Activated T-cell treated with anti-CD3 and anti-CD28 coated beads, Interleukin-2, amount 50 U/mL, for 4 hours (primary cell): ENCODE measurements at places on chromosomes 3 and 15. TPM values are rescaled to one million over a fixed set of nuclear protein-coding genes. Genes with fewer than 3 reads are reported as not detected.

CPEB1 gene
- total RNA-seq, result 1.7 TPM

SV2B gene
- total RNA-seq, result 0.03 TPM

CHRNB4 gene
- not detected for total RNA-seq

ZNF660 gene
- total RNA-seq, result 0.66 TPM

KIF9 gene
- total RNA-seq, result 3.2 TPM

DNAJC13 gene
- total RNA-seq, result 16.8 TPM

CLRN1 gene
- total RNA-seq, result not detected

VWA5B2 gene
- not detected for total RNA-seq

FBXL2 gene
- not detected for total RNA-seq

GABRR3 gene
- total RNA-seq, result not detected

TGM4 gene
- total RNA-seq, result not detected

DPPA2 gene
- not detected for total RNA-seq

AMT gene
- 1.1 TPM for total RNA-seq

SLC15A2 gene
- total RNA-seq, result 0.45 TPM

SMAD6 gene
- total RNA-seq, result 0.08 TPM

KY gene
- total RNA-seq, result not detected

GOLGA6L1 gene
- not detected for total RNA-seq

MESP1 gene
- total RNA-seq, result 2.7 TPM

COMMD2 gene
- total RNA-seq, result 44.5 TPM

ADAMTS7 gene
- total RNA-seq, result 0.10 TPM

TMEM202 gene
- total RNA-seq, result not detected

SLC7A14 gene
- total RNA-seq, result not detected

DGKG gene
- 0.40 TPM for total RNA-seq

ANKUB1 gene
- total RNA-seq, result not detected

ANKRD34C gene
- total RNA-seq, result not detected

- DNase-seq, result no peak
Observed at GRCh38 chr15:98881526-98882520, 125.8 kb downstream of the PGPEP1L start.

GRCh38 chr3:8205881-8206280, 295.7 kb upstream of the LMCD1 start:
- no peak for DNase-seq

GRCh38 chr3:23324745-23325144, 121.6 kb downstream of the UBE2E2 start:
- no peak for DNase-seq

- DNase-seq, result no peak
Observed at GRCh38 chr15:87523516-87523915, 733.0 kb downstream of the NTRK3 start.

GRCh38 chr3:105906345-105906744, 37.5 kb upstream of the CBLB start:
- no peak for DNase-seq

DNA sequence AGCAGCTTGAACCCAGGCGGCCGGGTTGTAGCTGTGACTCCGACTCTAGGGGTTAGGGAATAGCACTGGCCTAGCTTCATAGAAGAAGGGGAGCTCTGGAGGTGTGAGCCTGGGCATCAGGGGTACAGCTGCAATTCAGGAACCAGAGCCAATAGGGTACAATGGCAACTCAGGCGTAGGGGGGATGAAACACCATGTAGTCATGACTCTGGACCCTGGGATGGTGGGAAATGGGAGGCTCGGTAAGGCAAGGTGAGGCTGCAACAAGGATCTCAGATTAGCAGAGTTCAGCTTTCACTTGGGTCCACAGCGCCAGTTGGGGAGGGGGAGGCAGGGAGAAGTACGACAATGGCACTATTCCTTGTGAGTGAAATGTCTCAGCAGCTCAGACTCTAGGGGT, 210.2 kb upstream of the LYSMD4 start:
- no peak for DNase-seq

DNA sequence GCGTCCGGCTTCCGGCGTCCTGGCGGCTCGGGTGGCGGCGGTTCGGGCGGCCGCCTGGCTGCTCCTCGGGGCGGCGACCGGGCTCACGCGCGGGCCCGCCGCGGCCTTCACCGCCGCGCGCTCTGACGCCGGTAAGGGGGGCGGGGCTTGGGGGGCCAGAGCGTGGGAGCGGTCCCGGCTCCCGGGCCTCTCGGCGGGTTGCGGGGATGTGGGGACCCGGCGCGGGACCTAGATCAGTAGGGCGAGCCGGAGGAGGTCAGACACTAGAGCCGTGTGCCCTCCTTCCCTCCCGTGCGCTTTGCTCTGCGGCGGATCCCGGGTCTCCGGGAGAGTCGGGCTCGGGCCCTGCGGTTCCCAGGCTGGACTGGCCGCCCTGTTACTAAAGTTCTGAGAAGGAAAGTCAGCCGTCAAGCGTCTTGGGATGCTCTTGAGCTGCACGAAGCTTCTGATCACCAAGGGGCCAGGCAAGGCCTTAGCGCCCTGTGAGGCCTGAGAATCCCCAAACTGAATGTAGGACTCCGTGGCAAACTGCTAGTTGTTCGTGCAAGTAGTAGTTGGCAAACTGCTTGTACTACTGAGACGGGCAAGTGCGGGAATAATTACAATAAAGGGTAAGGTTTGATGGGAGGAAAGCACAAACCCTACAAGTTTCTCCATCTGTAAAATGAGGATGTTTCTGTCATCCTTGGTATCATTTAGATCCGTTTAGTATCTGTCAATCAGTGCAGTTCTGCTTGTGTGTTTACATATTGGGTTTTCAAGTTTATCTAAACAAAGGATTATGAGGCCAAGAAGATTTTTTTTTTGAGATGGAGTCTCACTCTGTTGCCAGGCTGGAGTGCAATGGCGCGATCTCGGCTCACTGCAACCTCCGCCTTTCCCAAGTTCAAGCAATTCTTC, 587 bp downstream of the PIGX start:
- peak; percentile 64 for DNase-seq

GRCh38 chr3:139564294-139564861, 24.8 kb upstream of the RBP1 start:
- DNase-seq, result no peak

DNA sequence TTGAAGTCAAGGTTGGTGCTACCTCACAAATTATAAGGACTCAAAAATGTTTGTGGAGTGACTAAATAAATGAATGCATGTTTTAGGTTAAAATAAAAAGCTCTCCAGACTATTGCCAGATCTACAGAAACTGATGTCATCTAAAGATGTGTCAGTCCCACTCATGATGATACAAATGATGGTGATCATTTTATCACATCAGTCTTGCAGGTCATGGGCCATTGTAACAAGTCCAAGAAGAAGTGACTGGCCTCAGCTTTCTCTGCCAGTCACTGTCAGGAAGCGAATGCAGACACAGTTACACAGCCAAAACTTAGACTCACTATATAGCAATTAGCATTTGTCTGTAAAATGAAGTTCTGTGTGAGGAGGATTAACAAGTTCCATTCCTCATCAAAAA, 18.5 kb downstream of the ATP8B4 start:
- DNase-seq, result no peak

DNA sequence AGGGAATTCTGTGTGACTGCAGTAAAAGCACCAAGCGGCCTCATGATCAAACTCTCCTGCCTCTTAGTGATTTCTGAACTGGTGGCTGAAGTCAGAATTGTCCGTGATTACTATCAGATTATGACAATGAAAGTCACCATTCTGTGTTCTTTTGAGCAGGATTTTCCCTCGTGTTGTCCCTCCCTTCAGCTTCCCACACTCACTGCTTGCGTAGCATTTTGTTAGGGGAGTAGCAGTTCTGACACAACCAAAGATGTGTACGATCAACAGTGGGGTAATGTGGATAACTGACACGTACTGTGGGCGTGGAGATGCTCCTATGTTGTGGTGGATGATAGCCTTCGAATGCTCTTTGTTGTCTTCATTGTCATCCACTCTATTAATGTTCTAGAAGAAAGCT, 67.8 kb upstream of the ICE2 start:
- DNase-seq, result no peak

DNA sequence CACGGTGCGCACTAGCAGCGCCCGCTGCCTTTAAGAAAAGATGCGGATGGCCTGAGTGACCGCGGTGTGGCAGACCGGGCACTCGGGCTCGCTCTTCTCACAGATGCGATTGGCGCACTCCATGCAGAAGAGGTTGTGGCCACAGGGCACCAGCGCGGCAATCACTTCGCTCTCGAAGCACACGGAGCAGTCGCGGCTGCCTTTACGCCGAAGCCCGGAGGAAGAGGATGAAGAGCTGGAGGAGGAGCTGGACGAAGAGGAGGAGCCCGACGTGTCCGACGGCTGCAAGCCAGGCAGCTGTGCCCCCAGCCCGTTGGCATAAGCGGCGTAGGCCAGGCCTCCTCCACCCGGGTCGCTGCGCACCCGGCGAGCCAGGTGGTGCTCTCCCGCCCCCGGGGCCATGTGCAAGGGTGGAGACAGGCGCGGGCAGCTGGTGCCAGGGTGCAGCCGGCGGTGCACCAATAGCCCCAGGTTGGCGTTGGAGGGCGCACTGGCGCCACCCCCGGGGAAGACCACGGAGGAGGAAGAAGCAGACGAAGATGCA, 2.6 kb downstream of the MEX3B start:
- DNase-seq, result no peak

- no peak for DNase-seq
Observed at GRCh38 chr3:146838221-146838620, 233.1 kb upstream of the PLSCR5 start.

GRCh38 chr3:111952086-111952485, 26.7 kb upstream of the ABHD10 start:
- DNase-seq, result no peak

DNA sequence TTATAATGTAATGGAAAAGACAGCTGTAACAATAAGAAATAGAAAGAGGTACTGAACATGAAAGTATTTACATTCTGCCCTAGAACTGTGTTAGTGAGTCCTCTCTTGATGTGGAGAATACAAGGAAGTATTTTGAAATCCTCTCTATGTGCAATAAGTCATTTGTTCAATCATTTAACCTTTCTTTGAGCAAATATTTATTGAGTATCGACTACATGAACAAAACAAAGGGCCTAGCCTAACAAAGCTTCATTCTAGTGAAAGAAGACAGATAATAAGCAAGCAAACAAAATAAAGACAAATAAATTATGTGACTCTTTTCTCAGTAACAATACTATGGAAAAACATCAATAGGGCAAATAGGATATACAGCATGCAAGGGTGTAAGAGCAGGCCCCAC, 354.9 kb upstream of the ATP11B start:
- DNase-seq, result no peak

DNA sequence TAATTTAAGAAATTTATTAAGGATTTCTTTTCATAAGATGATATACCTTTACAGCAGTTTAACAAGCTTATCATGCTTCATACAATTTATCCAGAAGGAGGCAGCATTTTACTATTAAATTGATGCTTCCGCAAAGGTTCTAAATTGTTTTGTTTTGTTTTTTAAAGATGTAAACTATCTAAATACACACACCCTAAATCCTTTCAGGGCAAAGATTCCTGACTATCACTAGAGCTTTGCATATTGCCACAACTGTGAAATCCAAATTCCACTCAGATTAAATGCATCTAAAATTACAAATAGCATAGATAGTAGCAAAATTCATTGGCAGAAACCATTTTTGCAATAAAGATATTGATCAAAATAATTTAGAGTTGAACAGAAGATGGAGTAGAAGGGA, 44.5 kb upstream of the CCNL1 start:
- no peak for DNase-seq

DNA sequence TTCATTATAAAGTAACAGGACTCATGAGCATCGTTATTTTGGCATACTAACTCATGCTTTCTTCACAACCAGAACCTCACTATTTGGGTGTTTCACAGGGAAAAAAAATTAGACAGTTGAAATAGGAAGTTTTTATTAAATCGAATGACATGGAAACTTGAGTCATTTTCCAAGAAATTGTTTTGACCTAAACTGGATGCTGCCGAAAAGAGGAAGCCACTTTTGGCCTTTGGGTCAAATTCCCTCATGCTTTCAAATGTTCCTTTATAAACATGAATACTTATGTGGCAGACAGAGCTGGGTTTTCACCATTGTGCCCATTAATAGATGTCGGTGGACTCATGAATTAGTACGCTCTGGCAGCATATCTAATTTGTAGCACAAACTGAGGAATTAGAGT, 224.9 kb downstream of the MCTP2 start:
- no peak for DNase-seq

DNA sequence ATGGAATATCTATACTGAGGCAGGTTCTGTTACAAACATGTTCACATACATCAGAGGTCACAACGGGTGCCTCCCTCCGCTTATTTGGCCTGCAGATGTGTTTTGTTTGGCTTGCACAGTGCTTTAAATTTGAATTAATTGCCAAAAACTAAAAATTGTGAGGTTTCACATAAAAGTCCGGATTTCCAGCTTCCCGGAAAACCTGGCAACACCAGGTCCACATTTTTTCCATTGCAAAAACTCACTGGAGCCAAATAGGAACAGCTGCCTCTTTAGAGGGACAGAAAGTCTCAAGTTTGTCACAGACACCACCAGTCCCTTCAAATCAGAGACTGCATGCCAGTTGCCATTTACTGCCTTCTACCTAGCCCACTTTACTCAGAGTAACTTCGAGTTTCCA, 205.9 kb upstream of the MDFIC2 start:
- no peak for DNase-seq

GRCh38 chr15:91520850-91521249, 332.7 kb upstream of the SLCO3A1 start:
- no peak for DNase-seq

GRCh38 chr3:111730143-111730542, 128.9 kb upstream of the PHLDB2 start:
- no peak for DNase-seq

DNA sequence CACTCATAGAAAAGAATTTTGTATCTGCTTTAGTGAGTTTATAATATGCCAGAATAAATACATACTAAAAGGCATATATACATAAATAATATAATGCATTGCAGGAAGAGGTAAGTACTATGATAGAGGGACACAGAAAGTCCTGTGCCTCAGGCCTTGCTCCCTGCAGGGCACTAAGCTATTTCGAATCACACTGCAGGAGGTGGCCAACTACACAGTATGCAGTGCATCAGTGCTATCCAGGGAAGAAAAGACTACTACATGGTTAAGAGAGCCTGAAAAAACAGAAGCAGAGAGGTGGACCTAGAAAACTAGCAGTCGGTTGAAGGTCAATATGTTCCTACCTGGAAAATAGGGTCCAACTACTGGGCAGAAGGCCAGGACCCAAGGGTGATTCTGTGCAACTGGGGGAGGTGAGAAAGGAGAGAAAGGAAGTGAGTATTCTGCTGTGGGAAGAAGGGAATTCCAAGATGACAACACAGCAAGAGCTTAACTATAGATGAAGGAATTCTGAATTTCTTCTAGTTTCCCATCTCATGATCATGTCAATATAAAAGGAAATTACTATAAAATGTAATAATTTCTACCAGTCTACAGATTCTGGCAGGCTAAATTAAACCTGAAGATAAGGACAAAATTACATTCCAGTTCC, 218.0 kb downstream of the ZBTB20 start:
- DNase-seq, result no peak

- DNase-seq, result no peak
Observed at GRCh38 chr3:112365035-112365434, 32.1 kb downstream of the CD200 start.

DNA sequence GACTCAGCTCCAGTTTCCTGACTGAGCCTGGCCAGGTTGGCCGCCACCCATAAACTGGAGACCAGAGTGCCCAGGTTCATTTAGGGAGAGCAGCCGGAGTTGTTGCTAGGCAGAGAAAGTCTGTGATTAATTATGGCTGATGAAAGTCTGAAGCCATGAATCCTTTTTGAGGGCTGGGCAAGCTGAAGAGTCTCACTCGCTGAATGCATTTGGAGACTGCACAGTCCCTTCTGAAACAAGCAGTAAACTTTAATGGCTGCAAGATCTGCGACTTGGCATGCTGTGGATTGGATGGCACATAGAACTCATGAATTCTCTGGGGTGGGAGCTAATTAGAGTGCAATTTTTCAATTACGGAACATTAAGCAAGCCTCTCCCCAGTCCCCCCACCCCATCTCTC, 282.1 kb downstream of the RPLP1 start:
- no peak for DNase-seq

- DNase-seq, result no peak
Observed at GRCh38 chr3:23665741-23666140, 140.0 kb upstream of the UBE2E1 start.
